Activated T-helper 1 cell treated with Interleukin-2 at 50 U/mL for 16 hours (primary cell): ENCODE measurements at places on chromosomes 11 and 22.

- DNase-seq, result peak; percentile 89
These were observed at the start of gene CEP164 for GRCh38 chr11:117327567-117328374. CEP164 (plus strand) TSS chr11:117327854; CDS start chr11:117338587, 10,733 bp downstream.

- DNase-seq, result peak; percentile 73
These were observed 22.8 kb downstream of the MYH9 start for GRCh38 chr22:36365020-36365411.

GRCh38 chr22:44907765-44908737 is 101.8 kb downstream of the PHF21B start:
- no peak for DNase-seq

DNA sequence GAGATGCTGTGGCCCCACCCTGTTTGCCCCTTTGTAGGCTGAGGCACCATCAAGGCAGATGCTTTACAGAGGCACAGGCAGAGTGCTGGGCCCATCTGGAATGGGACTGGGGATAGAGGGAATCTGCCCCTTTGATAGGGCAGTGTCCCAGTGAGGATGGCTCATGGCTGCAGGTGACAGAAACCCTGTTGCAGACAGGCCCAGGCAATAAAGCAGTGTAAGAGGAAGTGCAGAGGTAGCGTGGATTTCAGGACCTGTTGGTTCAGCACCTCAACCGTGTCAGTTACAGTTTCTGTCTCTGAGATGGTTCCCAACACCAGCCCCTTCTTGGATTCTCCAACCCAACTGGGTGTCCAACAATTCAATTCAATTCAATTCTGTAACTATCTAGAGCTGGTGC is 25.1 kb downstream of the PRDM11 start:
- no peak for DNase-seq

GRCh38 chr22:25735650-25736049 is 6.3 kb upstream of the MYO18B start:
- DNase-seq, result no peak

DNA sequence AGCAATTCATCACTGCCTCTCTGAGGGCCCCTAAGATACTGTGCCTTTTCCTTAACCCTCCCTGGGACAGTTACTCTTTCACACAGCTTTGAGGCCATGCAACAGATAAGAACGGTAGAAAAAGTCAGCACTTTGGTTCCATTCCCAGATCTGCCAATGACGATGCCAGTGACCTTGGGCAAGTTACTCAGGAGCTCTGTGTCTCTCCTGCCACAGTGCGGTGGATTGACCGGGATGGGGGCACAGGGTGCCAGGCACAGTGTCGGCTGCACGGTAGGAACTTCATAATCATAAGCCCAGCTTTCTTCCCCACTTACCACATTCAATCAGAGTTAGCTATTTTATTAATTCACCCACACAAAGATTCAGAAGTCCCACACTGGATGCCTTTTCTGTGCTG is 1041.8 kb downstream of the TBC1D22A start:
- DNase-seq, result no peak

DNA sequence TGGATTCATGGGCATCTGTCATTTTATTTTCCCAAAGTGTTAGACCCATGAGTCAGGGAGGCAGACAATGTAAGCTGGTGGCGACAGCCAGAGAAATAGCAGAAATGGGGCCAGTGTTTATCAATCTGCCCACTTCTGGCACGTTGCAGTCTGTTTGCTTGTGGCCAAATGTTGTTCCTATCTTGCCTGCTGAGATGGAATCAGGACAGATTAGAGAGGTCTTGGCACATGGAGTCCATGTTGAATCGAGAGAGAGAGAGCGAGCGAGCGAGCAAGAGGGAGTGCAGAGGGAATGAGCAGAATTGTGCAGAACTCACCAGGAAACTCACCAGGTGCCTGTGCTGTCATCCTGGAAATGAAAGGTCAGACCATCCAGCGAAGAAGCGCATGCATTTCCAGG is 21.9 kb upstream of the PARVG start:
- DNase-seq, result no peak

GRCh38 chr11:117020287-117020686 is 77.9 kb downstream of the SIK3 start:
- DNase-seq, result no peak

DNA sequence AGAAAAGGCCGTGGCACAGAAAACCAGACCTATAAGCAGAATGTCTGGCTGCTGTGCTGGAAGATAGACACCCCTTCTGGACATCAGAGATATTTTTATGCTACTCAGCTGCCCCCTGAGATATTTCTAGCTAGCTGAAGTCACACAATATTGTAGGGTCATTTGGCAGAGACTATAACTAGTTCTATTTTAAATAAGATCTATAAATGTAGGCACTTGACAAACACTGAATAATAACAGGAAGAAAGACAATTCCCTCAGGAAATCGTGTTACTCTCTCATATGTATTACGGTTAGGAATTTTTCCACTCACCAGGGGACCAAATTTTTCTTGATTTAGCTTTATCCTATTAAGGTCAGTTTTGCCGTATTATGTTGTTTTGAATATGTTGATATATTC is 845.4 kb downstream of the OPCML start:
- DNase-seq, result no peak

GRCh38 chr22:43849731-43850130 is 12.6 kb downstream of the SULT4A1 start:
- DNase-seq, result no peak

- no peak for DNase-seq
These were observed 62.8 kb upstream of the PRR5 start for GRCh38 chr22:44638971-44639760.

DNA sequence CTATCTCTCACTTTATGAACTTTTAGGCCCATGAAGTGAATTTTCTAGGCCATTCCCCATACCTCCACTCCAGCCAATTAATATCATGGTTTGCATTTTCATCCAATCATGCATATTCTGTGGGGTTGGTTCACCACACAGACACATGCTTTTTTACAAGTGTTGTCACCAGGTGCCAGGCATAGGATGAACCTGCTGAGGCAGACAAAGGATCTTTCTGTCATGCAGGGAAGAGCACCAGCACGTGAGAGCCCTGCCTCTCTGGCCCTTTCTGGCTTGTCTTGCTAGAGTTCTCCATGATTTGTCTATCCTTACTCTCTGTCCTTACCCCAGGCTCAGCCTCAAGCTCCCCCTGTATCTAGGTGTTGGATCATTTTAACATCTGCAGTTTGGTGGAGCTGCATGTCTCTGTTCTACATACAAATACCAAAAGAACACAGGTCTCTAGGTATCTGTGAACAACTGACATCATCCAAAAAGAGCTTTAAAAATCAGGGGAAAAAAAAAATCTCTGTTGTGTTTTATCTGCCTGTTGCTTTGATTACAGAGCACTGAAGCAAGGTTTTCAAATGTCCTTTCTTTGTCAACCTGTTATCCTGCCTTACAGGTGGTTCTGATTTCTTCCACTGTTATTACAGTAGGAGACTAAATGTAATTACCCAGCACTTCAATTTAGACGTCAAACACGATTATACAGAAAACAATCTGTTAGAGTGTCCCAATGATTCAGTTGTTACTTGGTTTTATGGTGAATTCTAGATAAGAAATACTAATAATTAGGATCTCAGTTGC is 58.4 kb upstream of the GRAMD1B start:
- DNase-seq, result no peak

DNA sequence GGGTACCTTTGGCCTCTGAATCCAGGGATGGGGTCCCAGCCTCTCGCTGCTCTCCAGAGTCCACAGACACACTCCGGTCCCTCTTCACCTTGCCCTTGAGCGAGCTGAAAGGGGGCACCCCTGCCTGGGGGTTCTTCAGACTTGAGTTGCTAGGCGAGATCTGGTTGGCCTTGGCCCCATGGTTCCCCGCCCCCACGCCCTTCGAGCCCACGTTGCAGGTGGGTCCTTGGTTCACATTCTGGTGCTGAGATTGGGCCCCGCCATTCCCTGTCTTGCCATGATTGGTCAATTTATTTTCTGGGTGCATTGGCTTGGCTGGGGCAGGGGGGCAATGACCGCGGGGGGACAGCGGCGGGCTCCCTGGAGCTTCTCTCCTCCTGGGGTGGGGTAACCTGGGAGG is 17.5 kb downstream of the BCL9L start:
- no peak for DNase-seq

GRCh38 chr11:121889186-121889585 is 226.8 kb downstream of the BLID start:
- no peak for DNase-seq

DNA sequence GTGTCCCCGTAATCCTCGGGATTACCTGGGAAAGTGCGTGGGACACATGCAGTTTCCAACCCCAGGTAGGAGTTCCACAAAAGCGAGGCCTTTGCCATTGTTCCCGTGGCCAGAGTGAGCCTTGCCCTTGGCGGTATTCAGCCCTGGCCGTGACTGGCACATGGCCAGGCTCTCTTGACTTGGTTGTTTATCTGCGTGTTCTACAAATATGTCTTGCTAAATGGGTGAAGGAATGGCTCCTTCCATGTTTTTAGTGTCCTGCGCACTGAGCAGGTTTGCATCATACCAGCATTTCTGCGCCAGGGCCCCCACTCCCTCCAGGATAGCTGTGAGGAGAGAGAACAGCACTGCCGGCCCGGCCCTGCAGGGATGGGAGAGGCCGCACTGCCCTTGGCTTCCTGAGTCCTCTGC is 20.0 kb downstream of the POLR3H start:
- no peak for DNase-seq

GRCh38 chr22:25623310-25623734 is 58.8 kb downstream of the GRK3 start:
- DNase-seq, result no peak

DNA sequence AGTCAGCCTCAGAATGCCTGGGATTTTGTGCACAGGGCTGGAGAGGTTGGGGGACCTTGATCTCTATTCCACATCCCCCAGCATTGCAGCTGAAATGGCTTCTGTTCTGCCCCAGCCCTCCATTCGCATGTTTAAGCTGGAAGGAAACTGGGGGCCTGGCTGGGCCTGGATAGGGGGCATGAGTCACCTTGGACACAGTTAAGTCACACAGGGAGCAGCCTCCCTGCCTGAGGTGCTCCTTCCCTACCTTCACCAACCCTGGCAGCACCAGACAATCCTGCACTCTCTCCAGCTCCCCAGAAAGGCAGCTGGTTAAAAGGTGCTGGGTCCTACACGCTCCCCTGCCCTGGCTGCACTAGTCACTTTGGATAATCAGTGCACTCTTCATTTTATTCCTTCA is 763 bp downstream of the SMIM45 start:
- DNase-seq, result no peak

- peak; percentile 19 for DNase-seq
These were observed 8.6 kb upstream of the APOBEC3B start for GRCh38 chr22:38973289-38974169.

DNA sequence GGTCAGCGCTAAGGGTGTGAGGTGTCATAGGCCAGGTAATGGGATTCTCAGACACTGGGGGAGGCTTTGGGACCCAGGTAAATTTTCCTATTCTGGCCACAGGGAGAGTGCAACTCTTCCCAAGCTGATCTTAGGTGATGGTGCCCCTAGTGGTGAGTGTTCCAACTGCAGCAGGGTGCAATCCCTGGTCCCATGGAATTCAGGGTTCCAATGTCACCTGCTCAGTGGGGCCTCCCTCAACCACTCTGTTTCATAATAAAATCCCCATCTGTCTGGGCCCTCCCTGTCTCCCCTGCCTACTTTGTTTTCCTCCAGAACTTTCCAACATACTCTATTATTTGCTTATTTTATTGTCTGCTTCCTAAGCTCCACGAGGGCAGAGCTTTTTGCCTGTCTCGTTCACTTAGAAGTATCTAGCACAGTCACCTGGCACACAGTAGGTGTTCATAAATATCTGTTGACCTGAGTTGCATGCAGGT is 2.9 kb upstream of the SGSM1 start:
- DNase-seq, result peak; percentile 20

DNA sequence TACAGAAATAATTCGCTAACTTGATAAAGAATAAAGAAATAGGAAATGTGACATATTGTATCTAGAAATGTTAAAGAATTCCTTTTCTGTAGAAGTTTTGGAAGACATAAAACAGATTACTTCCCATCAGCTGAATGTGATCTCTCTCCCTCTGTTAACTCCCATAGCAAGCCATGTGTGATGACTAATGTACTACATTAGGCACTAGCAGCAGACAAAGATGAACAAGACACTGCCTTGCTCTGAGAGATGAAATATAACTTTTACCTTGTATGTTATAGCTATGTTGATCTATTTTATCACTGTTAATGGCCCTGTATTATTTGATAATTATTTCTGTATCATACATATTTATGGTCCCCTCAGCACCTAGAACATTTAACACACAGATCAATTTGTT is 817.2 kb downstream of the LRRC4C start:
- no peak for DNase-seq

- no peak for DNase-seq
These were observed 15.0 kb upstream of the GNB1L start for GRCh38 chr22:19869497-19870152.

GRCh38 chr22:17968126-17968525 is 56.2 kb downstream of the MICAL3 start:
- DNase-seq, result no peak

DNA sequence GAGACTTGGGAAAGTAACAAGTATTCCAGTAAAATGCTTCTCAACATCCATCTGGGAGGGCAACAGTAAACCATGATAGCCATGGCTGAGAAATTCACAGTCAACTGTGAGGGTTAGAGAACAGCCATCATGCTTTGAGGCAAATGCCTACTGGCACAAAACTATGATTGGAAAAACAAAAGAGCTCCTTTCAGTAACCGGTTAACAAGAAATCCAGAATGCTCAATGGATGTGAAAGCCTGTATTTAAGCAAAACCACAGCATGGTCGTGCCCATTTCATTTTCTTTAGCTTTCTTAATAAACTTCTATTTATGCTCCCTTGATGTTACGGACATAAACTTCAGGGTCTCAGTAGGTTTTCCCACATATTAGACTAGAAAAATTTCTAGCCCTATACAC is 139.5 kb downstream of the SOX6 start:
- DNase-seq, result no peak

DNA sequence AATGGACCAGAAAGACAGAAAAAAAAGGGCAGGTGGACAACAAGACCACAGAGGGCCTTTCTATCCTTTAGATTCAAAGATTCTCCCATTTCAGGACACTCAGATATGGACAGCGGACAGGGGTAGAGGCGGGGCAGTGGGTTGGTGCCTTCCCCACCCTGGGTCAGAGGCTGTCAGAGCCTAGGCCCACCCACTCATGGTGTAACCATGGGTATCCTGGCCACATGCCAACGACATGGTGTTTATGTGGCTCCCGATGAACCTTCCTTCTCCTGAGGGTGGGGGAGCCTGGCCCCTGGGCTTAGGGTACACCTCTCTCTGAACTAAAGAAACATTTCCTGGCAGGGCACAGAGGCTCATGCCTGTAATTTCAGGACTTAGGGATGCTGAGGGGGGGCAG is 14.3 kb upstream of the P2RY2 start:
- no peak for DNase-seq

GRCh38 chr11:81241672-81242275 is 1491.9 kb downstream of the FAM181B start:
- DNase-seq, result no peak

DNA sequence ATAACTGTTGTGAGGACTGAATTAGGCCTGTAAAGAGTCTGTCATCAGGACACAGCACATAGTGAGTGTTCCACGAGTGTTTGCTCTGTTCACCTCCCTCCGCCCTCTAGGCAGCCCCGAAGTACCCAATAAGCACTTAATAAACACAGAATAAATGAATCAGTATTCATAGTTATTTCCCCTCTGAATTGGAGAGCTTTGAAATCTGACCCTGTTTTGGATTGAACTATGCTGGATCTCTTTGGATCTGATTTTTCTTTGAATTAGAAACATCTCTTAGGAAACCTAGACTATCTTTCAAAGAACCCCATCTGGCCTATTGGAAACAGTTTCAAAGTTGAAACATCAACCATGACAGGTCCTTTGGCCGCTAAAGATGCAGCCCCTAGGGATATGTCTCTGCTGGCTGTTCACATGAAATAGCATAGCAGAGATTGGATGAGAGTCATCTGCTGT is 615.5 kb downstream of the NTM start:
- DNase-seq, result no peak

- no peak for DNase-seq
These were observed 171.2 kb downstream of the C11orf91 start for GRCh38 chr11:33529461-33529860.
